ENCODE measurements at places on chromosomes 4 and X.
A peak's percentile ranks its signal among the peaks of the same experiment; 100 is the strongest.

GRCh38 chr4:103018391-103019307 lies 856 bp downstream of the SLC9B1 start:
- no peak for DNase-seq

DNA sequence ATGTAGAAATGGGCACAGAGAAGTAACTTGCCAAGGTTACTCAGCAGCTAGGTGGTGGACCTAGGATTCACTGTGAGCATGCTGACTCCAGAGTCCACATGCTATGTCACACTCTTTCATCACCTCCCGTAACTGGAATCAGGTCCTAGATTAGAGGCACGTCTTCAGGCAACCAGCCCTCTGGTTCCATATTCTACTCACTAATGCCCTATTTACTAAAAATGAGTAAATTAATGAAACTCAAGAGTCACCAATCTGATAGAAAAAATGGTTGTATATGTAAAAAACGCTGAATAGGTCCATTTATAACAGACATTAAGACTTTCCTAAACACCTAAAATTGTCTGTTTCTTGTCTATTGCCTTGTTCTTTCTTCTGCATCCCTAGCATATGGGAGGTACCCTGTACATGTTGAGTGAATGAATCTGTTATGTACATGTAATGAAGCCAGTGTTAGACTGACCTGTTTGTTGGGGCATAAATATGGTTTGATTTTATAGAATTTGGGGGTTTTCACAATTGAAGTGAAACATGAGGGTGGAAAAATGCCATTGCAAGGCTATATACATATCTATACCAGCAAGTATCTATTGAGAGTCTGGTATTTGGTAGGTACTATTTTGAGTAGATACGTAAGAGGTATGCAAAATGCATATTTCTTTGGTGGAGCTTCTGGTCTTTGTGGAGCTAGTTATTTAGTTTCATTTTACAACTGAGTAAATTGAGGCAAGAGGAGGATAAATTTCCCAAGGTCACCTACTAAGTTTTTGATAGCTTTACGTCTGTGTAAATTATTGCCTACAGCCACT lies 7.5 kb upstream of the RUFY3 start:
- no peak for DNase-seq

DNA sequence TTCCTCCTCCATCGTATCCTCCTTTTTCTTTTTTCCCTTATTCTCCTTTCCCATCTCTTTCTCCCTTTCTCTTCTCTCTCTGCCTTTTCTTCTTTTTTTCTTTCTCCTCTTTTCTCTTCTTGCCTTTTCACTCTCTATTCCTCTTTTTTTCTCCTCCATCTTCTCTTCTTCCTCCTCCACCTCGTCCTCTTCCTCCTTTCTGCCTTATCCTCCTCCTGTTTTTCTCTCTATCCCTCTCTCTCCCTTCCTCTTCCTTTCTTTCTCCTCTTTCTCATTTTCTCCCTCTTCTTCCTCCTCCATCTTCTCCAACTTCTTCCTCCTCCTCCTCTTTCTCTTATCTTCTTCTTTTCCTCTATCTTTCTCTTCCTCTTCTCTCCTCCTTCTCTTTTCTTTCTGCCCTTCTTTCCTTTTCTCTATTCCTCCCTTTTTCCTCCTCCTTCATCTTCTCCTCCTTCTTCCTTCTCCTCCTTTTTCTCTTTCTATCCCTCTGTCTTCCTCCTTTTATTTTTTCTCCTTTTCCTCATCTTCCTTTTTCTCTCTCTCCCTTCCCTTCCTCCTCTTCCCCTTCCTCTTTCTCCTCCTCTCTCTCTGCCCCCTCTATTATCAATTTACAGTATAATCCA lies 269.1 kb downstream of the DHRSX start:
- no peak for DNase-seq

DNA sequence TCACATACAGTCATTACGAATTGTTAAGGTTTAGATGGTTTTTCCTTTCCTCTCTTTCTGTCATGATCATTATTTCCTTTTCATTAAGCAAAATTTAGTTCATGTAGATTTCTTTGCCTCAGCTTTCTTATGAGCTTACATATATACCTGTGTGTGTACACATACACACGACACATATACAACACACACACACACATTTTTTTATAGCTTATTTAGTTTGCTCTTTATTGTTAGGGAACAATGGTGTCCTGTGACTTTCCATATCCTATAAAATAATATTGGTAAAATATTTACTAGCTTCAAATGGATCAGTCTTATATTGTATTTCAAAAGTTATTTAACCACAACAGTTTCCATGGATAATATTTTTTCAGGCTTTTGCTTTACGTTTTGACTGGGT lies 840.7 kb downstream of the PCDH18 start:
- DNase-seq, result no peak

GRCh38 chr4:143224255-143224654 lies 39.5 kb downstream of the USP38 start:
- no peak for DNase-seq

GRCh38 chr4:4761128-4761982 lies 98.1 kb upstream of the MSX1 start:
- no peak for DNase-seq

DNA sequence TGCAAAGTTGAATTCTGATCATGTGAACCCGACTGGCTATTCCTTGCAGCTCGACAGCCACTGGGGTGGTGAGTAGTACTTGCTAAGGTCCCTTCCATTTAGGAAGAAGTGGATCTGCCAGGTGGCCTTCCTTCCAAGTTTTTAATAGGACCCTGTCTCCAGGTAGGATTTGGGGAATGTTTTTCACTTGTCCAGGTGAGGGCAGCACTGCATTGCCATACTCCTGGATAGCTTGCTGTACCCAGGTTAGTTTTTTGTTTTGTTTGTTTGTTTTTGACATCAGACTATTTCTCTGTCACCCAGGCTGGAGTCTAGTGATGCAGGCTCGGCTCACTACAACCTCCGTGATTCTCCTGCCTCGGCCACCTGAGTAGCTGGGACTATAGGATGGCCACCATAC lies 29.8 kb downstream of the SAGE1 start:
- DNase-seq, result no peak

DNA sequence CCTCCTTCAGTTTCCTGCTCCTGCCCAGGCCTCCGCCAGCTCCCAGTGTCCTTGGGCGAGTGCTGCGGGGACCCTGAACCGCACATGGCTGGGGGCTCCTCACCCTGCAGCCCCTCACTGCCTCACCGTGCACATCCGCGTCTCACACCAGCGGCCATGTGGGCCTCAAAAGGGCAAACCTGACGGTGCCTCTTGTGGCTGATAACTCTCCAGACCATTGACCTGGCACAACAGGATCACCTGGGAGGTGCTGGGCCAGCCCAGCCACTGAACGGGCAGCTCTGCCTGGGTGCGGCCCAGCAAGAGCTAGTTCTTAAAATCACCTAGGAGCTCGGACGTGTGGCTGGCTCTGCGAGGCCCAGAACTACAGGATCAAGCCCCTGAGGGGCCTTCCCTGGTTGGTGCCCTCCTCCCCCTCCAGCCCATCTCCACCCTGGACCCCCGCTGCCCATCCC lies 4.1 kb upstream of the S100P start:
- no peak for DNase-seq

- DNase-seq, result no peak
These were observed 29.4 kb downstream of the ELF4 start for GRCh38 chrX:130080791-130081367.

DNA sequence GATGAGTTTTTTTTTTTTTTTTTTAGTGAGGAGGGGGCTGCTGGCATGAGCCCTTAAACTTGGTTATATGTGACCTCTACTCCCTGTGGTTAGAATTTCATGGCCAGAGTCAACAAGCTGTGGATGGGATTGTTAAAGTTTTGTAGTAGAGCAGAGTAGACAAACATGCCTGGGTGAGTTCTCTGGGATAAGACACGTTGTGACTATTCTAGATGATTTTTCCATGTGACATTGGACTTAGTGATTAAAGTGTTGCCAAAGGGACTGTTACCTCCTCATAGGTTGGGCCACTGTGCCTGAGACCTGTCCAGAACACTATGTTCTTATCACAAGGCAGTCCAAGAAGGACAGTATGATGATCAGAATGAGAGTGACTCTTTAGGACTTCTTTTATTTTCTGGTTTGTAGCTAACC lies 28.8 kb upstream of the ALB start:
- no peak for DNase-seq

DNA sequence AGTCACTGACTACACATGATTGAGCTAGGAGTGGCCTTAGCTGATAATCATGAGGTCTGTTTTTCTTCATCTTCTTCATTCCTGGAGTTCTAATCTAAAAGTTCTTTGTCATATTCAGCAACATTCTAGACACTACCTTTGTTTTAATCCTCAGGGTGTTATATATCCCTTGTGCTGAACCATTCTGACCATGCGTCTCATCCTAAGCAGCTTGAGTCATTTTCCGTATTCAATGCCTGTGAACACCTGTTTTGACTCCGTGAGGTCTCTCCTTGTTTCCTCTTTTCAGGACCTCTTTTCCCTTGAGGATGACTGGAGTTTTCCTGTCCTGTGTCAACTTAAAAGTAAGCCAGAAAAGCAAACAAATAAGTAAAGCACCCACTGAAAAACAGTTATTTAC lies 597.9 kb downstream of the GBA3 start:
- DNase-seq, result no peak

DNA sequence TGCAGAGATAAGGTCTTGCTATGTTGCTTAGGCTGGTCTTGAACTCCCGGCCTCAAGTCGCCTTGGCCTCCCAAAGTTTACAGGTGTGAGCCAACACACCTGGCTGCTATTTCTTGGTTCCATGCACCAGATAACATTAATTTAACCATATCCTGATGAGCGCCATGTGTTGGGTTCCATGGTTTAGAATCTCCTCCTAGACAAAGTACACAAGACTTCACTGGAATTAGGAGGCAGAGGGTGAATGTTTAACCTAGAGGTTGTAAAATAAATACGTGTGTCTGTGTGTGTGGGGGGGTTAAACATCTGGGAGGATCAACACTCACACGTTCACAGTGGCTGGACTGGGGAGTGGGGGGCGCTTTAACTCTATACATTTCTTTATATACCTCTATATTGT lies 32.4 kb upstream of the SORCS2 start:
- no peak for DNase-seq

DNA sequence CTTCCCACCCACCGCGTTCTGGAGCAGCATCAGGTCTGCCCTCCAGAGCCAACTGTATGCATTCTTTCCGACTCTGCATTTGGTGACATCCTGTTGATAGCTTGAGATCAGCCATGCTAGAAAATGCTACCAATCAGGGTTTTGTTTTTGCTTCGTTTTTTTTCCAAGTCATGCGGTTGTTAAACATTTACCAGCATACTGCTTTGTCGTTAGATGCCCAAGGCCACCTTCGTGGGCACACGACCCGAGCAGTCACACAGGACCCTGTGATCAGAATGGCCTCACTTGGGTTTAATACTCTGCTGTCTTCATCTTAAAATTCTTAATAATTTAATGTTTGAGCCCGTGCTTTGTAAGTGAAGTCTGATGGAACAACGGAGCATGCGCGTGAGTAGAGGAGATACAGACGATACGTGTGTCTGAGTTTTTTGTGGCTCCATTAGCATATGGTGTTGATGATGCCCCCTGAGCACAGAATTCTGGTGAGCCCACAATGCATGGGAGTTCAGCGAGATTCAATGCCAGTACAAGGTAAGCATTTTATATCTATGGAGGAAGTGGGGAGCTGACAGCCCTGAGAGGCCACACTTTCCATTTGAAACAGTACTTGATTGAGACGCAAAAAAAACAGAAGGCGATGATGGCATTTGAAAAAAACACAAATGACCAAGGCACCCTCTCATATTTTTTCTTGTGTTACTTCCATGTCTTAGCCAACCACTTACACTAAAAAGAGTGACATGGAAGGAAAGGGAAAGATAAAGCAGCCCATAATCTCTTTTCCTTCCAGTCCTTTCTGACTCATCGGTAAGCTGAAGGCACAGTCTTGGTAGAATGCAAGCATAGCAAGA lies 323.6 kb downstream of the BCOR start:
- peak; percentile 17 for DNase-seq

DNA sequence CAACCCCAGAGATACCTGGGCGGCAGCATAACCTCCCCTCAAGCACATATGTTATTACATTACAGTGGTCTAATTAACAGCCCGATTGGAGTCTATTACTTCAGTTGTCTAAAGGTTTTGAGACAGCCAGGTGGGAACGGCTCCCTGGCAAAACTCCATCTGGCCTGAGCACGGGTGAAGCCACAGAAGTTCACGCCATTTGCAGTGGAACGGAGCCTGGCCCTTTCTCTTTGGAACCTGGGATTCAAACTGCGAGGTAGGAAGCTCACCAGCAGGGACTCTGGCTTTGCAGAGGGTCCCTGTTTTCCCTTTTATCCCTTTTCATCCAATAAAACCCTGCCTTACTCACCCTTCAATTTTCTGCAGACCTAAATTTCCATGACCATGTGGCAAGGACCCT lies 45.9 kb upstream of the NEIL3 start:
- DNase-seq, result no peak

DNA sequence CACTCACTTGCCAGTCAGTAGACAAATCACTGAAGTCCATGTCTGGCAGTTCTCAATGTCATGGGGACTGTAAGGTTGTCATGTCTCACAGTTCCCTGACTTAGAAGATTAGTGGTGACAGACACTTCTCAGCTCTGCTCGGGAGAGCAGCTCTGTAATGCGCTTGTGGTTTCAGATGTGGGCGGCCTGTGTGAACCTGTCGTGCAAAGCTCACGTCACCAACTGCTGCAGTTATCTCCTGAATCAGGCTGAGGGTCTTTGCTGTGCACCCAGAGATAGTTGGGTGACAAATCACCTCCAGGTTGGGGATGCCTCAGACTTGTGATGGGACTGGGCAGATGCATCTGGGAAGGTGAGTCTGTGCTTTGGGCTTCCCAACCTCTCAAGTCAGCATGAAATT lies at the start of gene IL9R:
TSS of gene IL9R (plus strand) at position 261 of the 400 bp plus-strand sequence. CDS start at position 325, 64 bp downstream.
- peak; percentile 27 for DNase-seq

DNA sequence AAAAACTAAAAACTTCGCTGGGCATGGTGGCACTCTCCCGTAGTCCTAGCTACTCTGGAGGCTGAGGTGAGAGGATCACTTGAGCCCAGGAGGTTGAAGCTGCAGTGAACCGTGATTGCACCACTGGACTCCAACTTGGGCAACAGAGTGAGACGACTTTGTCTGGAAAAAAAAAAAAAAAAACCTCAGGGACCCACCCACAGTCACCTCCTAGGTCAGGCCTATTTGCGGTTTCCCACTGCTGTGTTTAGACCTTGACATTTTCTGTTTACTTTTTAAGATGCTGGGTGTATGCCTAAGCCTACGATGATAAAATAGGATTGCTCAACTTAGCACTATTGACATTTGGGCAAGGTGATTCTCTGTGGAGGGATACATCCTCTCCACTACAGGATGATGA lies 197.4 kb upstream of the TBL1X start:
- DNase-seq, result no peak

DNA sequence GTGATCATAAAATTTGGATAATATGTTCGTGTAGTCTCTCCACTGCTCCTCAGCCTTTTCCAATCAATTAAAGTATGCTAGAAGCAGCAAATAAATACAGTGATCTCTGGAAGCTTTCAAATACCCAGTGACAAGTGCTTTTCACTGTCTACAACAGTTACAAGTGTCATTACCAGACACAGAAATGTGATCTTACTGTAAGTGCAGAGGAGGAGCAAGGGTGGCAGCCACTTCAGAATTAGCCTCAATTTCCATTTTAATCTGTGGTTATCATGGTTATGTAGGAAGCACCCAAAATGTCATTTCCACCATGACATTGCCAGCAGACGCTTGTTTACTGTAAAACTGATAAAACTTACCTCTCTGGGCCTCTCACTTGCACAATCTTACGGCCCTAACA lies 133.9 kb upstream of the ADAMTS3 start:
- no peak for DNase-seq

- DNase-seq, result no peak
These were observed 27.9 kb upstream of the USP38 start for GRCh38 chr4:143156853-143157252.

- no peak for DNase-seq
These were observed 9.8 kb downstream of the DGKQ start for GRCh38 chr4:963276-964225.
